ENCODE measurements at places on chromosomes 2 and 18.

GRCh38 chr2:221758076-221758475, 186.0 kb upstream of the EPHA4 start:
- no peak overlapping the region for H3K27ac ChIP-seq
- no peaks in the 10 kb centered on the region for H3K4me1 ChIP-seq
- H3K36me3 ChIP-seq, result no peaks in the 10 kb centered on the region

DNA sequence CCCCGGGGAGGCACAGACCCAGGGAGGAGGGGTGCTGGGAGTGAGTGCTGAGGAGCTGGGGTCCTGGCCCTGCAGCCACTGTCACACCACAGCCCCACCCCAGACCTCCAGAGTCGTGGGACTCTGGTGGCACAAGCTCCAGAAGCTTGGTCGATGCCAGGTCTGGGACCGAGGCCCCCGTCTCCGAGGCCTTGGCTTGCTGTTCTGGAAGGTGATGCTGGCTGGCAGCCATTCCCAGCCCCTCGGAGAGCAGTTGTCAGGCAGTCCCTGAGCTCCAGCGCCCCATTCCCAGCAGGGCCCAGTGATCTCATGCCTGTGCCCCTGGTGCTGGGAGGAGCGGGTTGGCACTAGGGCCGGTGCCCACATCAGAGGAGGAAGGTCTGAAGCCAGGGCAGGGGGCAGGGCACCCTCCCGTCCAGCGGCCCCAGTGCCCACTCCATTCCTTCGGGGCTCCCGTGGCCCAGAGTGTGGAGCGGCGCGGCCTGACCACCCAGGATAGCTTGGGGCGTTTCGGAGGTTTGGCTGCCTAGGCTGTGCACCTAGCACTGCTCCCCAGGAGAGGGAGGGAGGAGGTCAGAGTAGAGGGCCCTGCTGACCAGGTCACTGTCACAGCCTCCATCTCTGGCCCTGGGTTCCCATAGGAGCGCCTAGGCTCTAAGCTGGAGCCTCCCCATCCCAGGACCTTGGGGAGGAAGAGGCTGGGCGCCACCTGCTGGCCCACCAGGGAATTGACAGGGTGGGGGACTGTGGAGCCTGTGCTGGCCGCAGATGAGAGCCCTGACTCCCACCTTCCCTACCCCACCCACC, 16.8 kb upstream of the ALPI start:
- no peak overlapping the region for H3K27ac ChIP-seq
- no peaks in the 10 kb centered on the region for H3K36me3 ChIP-seq
- DNase-seq, result peak; percentile 56

- H3K4me3 ChIP-seq, result no peak overlapping the region
- DNase-seq, result no peak
- H3K27ac ChIP-seq, result no peak overlapping the region
- no peaks in the 10 kb centered on the region for H3K4me1 ChIP-seq
- no peaks in the 10 kb centered on the region for H3K36me3 ChIP-seq
Measured at GRCh38 chr18:56284319-56284718, 354.1 kb downstream of the TXNL1 start.

GRCh38 chr2:52539026-52539970, 1228.3 kb upstream of the CHAC2 start:
- H3K27ac ChIP-seq, result no peak overlapping the region
- DNase-seq, result peak; percentile 2

DNA sequence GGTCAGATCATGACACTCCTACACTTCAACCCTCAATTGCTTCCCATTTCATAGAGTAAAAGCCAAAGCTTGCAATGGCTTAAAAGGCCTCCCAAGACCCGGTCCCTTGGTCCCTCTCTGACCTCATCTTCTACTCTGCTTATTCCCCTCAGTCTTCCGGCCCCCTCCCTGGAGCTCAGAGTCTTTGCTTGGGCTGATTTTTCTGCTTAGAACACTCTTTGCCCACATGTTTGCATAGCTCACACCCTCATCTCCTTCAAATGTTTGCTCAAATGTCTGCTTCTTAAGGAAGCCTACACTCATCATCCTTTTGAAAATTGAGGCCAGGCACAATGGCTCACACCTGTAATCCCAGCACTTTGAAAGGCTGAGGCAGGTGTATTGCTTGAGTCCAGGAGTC, 65.6 kb upstream of the CAPN13 start:
- no peak overlapping the region for H3K27ac ChIP-seq
- H3K27me3 ChIP-seq, result no peaks in the 10 kb centered on the region
- H3K4me1 ChIP-seq, result peaks cover 4% of the 10 kb centered on the region
- no peaks in the 10 kb centered on the region for H3K36me3 ChIP-seq

DNA sequence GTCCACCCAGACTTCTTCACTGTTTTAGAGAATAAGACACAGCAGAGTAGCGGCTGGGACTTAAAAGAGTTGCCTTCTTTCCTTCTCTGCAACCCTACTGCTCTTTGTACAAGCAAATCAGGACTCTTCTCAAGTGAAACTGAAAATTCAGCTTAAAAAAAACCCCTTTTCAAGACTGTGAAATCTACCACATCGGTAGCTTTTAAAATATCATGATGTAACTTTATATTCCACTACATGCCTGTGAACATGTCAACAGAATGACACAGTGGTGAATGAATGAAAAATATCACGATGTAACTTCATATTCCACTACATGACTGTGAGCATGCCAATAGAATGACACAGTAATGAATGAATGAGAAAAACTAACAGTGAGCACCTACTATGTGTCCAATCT, 53.4 kb downstream of the TCF4 start:
- no peak for DNase-seq
- H3K27me3 ChIP-seq, result no peaks in the 10 kb centered on the region
- no peak overlapping the region for H3K4me3 ChIP-seq
- H3K36me3 ChIP-seq, result no peaks in the 10 kb centered on the region

GRCh38 chr2:32783933-32784332, 156.1 kb downstream of the TTC27 start:
- DNase-seq, result peak; percentile 25
- no peak overlapping the region for H3K27ac ChIP-seq
- H3K4me1 ChIP-seq, result no peaks in the 10 kb centered on the region
- no peaks in the 10 kb centered on the region for H3K36me3 ChIP-seq
- no peak overlapping the region for H3K4me3 ChIP-seq
- no peaks in the 10 kb centered on the region for H3K27me3 ChIP-seq

DNA sequence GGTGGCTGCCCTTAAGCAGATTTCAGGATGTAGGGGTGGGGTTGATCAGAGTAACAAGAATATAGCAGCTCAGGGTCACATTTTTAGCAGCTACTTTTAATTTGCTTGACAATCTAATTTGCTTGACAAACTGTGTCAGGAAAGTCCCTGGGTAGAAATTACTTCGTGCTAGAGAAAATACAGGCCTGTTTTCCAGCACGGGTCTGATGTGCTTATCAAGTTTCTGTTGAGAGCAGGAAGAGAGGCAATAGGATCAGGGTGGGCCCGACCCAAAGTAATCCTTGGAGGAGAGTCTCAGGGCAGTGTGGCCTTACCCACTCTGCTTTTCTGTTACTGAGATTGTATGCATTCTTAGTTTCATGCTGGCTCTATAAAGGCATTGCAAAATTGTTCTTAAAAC, 221.5 kb downstream of the TSN start:
- no peaks in the 10 kb centered on the region for H3K4me1 ChIP-seq
- H3K36me3 ChIP-seq, result no peaks in the 10 kb centered on the region
- H3K27me3 ChIP-seq, result no peaks in the 10 kb centered on the region
- no peak overlapping the region for H3K27ac ChIP-seq
- H3K4me3 ChIP-seq, result no peak overlapping the region

DNA sequence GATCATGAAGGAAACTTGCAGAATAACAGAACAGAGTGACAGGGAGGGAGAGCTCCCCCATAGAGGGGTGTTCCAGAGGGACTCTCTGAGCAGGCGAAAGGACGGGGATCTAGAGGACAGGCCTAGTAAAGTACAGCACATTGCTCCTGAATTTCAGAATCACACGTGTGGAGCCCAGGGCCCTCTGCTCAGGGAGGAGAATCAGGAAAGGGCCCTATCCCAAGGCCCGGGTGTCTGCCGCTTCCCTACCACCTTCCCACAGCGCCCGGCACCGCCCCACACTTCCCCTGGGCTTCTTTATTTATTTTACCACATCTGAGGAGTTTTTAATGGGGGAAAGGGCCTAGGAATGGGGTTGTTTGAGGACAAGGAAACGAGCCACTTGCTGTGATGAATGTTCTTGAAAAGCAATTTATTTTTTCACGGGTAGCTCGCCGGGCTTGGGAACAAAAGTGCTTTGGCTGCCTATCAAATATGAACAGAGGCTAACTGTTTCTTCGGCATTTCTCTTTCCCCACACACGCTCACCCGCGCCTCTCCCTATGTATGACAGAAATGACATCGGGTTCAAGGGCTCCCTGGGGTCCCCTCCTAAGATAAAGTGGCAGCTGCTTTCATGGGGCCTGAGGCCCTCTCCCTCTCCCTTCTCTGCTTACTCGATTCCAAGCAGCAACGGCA, 79.3 kb upstream of the GLI2 start:
- H3K4me1 ChIP-seq, result no peaks in the 10 kb centered on the region
- H3K27me3 ChIP-seq, result peaks cover 3% of the 10 kb centered on the region
- H3K36me3 ChIP-seq, result no peaks in the 10 kb centered on the region
- no peak for DNase-seq
- H3K4me3 ChIP-seq, result no peak overlapping the region

DNA sequence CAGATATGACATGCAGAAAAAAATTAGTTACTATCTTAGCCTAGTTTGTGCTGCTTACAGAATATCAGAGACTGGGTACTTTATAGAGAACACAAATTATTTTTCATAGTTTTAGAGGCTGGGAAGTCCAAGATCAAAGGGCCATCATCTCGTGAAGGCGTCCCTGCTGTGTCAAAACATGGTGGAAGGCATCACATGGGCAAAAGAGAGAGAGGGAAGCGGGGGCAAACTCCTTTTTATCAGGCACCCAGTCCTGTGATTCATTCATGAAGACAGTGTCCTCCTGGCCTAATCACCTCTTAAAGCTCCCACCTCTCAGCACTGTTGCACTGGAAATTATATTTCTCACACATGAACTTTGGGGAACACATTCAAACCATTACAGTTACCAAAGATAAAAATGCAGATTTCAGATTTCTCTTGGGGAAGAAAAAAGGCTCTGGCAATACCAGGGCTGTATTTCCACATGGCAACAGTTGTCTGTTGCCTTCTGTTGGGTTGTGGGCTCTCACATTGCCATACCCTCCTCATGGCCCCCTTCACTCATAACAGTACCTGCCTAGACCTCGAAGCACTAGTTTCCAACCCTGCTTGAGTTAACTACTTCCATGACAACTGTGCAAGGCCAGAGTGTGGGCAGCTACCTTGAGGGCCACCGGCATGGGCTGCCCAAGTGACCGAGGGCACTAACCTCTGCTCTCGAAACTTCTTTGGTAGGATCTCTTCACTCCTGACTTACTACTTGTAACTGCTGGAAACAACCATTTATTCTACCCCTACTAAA, 2.7 kb upstream of the ACTR3 start:
- H3K27me3 ChIP-seq, result no peaks in the 10 kb centered on the region
- no peaks in the 10 kb centered on the region for H3K4me1 ChIP-seq
- no peak overlapping the region for H3K27ac ChIP-seq
- DNase-seq, result no peak

GRCh38 chr2:66641685-66642084, 206.8 kb downstream of the MEIS1 start:
- H3K27me3 ChIP-seq, result no peaks in the 10 kb centered on the region
- H3K36me3 ChIP-seq, result no peaks in the 10 kb centered on the region
- no peak overlapping the region for H3K4me3 ChIP-seq
- H3K4me1 ChIP-seq, result no peaks in the 10 kb centered on the region
- DNase-seq, result no peak
- no peak overlapping the region for H3K27ac ChIP-seq

DNA sequence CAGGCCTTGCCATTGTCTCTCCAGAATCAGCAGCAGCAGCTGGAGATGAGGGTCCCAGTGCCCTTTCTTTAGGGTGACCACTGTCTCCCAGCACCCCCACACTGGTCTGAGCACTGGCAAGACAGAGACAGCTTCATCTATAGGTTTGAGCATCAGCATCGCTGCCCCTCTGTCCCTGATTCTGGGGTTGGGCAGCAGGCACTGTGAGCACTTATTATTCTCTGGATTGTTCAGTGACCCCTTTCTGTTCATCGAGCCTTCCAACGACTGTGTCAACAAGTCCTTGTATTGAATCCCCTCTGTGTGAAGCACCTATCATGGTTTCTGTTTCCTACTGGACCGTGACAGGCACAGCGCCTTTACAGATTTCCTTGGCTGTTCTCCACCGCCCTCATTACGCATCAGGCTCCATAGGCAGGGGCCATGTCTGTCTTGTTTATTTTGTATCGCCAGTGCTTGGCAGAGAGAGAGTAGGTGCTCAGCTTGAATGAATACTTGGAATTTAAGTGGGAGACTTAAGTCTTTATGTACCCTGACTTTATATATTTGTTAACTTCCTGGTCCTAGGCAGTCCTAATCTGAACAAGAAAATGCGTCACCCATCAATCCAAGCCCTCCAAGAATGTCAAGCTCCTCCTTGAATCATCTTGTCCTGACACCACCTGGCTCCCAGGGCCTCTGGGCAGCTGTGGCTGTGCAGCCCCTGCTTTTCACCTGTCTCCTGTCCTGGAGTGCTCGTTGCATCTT, 11.4 kb downstream of the MALL start:
- peaks cover 10% of the 10 kb centered on the region for H3K4me1 ChIP-seq
- no peak overlapping the region for H3K4me3 ChIP-seq
- H3K36me3 ChIP-seq, result no peaks in the 10 kb centered on the region
- no peaks in the 10 kb centered on the region for H3K27me3 ChIP-seq
- DNase-seq, result no peak
- H3K27ac ChIP-seq, result no peak overlapping the region

- H3K4me1 ChIP-seq, result peaks cover 5% of the 10 kb centered on the region
- H3K4me3 ChIP-seq, result no peak overlapping the region
- no peaks in the 10 kb centered on the region for H3K36me3 ChIP-seq
- H3K27ac ChIP-seq, result no peak overlapping the region
Measured at GRCh38 chr2:236073246-236073645, 94.9 kb downstream of the GBX2 start.

- no peak overlapping the region for H3K4me3 ChIP-seq
- DNase-seq, result no peak
- H3K27ac ChIP-seq, result no peak overlapping the region
- no peaks in the 10 kb centered on the region for H3K36me3 ChIP-seq
- H3K4me1 ChIP-seq, result peaks cover 15% of the 10 kb centered on the region
- H3K27me3 ChIP-seq, result no peaks in the 10 kb centered on the region
Measured at GRCh38 chr18:23306822-23307221, 146.3 kb upstream of the RIOK3 start.

- H3K36me3 ChIP-seq, result no peaks in the 10 kb centered on the region
- no peaks in the 10 kb centered on the region for H3K4me1 ChIP-seq
- no peak overlapping the region for H3K4me3 ChIP-seq
- H3K27me3 ChIP-seq, result no peaks in the 10 kb centered on the region
- peak; percentile 9 for DNase-seq
Measured at GRCh38 chr2:21256006-21256405, 132.2 kb downstream of the TDRD15 start.

DNA sequence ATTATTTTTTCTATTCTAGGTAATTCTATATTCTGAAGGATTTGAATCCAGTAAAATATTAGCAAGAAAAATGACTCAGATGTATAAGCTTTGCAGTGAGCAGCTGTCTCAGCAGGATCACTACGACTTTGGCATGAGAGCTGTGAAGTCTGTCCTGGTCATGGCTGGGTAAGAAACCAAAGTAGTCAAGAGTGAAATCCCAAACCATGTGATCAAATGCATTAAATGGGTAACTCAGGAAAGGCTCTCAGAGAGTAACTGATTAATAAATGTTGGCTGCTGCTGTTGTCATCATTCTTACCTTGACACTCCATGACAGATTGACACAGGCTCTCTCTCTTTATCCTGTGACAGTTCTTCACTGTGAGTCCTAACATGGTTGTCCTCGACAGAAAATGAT, 124.1 kb downstream of the DNAH6 start:
- no peak overlapping the region for H3K4me3 ChIP-seq
- no peaks in the 10 kb centered on the region for H3K27me3 ChIP-seq
- DNase-seq, result no peak
- H3K27ac ChIP-seq, result no peak overlapping the region
